ENCODE measurements at places on chromosomes 2 and 18.
A peak's percentile ranks its signal among the peaks of the same experiment; 100 is the strongest.

DNA sequence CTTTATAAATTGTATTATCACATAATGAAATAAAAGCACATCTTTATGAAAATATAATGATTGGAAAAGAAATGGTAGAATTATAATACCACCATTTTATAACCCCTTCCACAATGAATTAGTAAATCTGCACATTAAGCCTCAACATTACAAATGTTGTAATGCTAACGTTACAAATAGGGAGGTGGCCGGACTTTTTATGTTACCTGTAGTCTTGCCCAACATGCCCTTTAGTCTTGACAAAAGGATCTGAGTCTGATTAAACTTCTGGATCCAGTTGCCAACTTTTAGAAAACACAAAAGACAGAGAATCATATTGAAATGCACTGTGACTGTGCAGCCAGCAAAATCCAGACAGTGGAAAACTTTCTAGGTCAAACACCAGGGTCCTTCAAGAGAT, 617.3 kb downstream of the KCNJ3 start:
- no peak for DNase-seq

DNA sequence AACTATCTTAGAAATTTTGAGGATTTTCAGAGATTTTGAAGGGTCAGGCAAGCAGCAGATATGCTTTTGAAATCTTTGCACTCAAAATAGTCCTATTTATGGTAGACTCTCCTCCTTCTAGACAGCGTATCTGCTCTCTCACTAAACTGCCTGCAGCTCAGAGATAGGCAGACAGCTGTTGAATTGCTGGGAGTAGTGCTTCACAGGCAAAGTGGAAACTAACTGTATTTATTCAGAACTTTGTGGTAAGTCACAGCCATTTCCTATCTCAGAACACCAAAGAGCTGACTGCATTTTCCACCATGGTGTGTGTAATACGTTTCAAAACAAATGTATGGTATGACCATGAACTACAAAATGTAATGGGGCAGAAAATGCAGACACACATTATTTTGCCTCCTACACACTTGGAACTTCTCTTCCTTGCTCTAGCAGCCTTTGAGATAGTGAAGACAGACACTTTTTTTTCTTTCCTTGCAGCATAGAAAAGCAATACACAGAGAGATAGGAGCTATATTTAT, 352.4 kb downstream of the LRP1B start:
- DNase-seq = no peak

GRCh38 chr2:16047701-16048100, 107.4 kb downstream of the MYCN start:
- no peak for DNase-seq

DNA sequence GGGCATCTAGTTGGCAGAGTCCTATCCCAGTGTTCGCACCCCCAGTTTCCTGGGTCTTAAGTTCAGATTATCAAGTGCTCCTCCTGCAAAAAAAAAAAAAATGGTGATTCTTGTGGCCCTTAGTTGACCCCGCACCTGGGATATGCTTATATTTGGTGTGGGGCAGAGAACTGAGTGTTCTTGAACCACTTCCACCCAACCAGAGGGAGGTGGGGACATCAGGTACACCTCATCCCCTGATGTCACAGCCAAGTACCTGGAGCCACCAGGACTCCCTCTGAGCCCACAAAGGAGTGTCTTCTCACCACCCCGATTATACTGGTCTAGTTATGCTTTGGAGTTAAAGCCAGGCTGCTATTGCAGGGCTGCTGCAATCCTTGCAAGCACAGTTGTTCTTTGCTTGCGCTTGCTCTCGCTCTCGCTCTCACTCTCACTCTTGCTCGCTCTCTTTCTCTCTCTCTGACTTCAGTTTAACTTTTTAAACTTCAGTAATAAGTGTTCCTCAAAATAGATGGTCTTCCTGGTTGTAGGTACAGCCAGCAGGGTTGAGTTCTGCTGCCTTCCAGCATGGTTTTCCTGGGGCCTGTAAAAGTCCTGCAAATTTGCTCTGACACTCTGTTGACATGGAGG, 265.7 kb downstream of the NEDD4L start:
- no peak for DNase-seq

DNA sequence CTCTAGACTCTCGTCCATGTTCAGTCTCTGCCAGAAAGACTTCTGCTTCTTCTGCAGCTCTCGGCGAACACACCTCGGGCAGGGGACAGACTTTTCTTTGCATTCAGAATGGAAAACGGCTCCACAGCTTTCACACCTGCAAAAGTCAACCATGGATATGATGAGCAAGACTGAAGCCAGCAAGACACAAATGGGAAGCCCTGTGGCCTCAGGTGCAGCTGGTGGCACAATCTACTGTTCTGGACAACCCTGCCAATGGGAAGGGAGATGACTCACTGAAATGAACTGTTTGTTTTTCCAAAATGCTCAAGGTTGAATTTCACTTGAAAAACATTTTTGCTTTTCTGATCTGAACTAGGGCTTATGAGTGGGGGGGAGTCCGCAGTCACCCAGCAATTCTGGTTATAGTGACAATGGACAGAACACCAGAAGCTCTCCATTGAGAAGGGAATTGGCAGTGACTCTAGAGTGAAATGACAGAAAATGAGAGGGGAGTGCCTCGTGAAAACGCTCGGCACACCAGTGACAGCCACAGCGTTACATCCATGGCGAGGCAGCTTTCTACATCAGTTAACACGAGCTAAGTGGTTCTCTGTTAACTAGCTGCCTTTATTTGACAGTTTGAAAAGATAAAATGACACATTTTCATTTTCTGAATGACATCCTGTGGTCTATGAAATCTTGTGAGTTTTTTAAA, 58.8 kb upstream of the FZD5 start:
- DNase-seq = no peak

- DNase-seq = peak; percentile 81
Observed at GRCh38 chr2:109348671-109349502, 219.9 kb downstream of the SH3RF3 start.

GRCh38 chr2:160010361-160011145, 51.9 kb downstream of the PLA2R1 start:
- DNase-seq = no peak

- no peak for DNase-seq
Observed at GRCh38 chr2:128783193-128783671, 464.6 kb upstream of the HS6ST1 start.

- peak; percentile 55 for DNase-seq
Observed at GRCh38 chr2:70087702-70088597, 673 bp downstream of the PCBP1 start.

- peak; percentile 87 for DNase-seq
Observed at GRCh38 chr2:39141334-39142271, 20.8 kb upstream of the SOS1 start.

DNA sequence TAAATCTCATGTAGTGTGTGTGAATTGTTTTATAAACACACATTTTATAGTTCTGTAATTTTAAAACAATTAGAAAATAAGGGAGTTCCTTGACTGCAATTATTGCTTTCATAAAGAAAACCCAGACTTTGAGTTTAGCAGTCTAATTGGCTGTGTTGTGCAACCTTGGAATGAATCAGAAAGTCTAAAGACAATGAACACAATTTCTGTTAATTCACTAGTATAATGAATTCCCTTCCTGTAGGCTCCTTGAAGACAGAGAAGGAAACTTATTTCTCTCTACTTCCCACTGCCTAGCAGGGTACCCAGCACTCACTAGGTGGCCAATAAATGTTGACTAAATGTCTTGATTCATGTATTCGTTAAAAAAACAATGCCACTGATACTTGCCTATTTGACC, 79.9 kb downstream of the ANTXR1 start:
- DNase-seq = no peak

DNA sequence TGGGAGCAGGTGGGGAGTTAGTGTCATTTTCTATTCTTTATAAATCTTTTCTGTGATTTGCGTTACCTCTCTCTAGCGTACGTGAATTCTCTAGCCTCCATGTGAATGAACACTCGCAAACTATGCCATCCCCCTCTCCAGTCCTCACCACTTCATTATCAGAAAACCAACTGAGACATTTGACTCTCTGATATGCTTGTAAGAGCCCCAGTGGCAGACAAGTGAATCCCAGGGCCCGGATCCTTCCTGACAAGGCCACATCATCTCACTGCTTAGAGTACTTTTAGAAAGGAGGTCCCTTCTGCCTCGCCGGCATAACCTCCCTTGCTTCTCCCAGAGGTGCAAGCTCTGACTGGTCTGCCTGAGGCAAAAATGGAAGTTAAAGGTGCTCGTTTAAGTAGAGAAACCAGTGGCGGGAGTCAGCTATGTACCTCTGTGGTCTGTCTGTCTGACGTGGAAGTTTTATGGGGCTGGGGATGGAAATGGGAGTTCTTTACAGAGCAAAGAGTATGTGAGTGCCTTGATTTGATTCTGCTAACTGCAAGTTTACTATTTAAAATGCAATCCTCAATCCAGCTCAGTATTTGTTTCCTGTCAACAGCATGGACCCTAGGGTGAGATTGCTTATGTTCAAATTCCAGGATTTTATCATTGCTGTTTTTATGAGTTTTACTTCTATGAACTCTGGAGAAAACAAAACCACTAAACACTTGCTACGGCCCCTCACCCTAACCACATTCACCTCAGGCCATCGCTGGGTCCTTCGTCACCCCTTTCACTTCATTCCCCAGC, 114.9 kb upstream of the MSTN start:
- no peak for DNase-seq

- no peak for DNase-seq
Observed at GRCh38 chr2:67290451-67291290, 106.5 kb upstream of the ETAA1 start.

GRCh38 chr2:239262484-239263230, 138.2 kb downstream of the HDAC4 start:
- no peak for DNase-seq

- DNase-seq = no peak
Observed at GRCh38 chr18:79862562-79862961, 64.8 kb downstream of the KCNG2 start.

DNA sequence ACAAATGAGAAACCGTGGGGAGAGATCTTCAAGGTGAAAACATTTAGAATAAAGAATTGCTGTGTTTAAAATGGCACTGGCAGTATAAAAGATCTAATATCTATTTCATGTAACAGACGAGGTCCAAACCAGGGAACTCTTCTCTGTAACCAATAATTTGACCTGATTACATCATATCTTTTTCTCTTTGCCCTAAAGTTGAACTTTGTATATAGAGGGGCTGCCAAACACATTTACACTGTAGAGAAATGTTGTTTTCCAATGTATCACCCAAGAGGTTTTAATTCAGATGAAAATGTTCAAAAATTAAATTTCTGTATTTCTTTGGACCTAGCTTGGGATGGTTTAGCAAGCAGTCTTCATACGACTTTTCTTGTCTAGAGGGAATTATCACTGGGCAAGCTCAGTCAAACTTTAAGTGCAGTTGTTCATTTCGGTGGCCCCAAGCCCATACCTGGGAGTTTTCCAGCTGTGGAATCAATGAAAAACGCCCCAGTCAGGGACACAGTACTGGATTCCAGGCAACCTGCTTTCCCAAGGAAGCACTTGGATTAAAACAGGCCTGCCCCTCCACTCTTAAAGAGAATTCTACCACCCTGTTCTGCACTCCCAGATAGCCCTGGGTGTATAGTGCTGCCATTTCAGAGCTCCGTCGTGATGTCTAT, 208.5 kb upstream of the FN1 start:
- DNase-seq = no peak

DNA sequence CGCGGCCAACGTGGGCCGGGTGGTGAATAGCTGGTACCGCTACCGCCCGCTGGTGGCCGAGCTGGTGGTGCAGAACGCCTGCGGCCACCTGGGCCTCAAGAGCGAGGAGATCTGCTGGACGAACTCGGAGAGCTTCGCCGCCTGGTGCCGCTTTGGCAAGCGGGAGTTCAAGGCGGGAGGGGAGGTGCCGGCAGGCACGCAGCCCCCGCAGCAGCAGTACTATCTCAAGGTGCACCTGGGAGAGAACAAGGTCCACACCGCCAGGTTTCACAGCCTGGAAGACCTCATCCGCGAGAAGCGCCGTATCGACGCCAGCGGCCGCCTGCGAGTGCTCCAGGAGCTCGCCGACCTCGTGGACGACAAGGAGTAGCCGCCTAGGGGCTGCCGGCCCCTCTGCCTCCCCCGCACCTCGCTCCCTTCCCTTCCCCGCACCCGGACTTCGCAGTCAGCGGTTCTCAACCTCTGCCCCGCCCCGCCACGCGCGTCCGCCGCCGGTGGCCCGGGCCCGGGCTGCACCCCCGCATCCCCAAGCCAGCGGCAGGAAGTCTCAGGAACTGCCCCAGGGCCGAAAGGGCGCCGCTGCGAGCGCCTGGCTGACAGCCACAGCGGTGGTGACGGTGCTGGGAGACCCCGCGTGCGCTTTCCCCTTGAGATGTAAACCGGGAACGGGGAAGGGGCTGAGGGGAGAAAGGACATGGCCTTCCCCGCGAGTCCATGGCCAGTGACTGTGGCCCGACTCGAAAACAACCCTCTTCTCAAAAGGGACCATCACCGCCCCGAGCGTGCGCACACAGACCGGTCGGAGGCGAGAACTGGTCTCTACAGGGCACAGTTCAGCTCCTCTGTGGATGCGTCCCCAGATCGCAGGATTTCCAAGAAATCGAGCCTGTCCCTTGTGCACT, 2.2 kb downstream of the LRATD1 start:
- DNase-seq = no peak

GRCh38 chr18:47996091-47996541, 65.7 kb upstream of the SMAD2 start:
- DNase-seq = no peak

- no peak for DNase-seq
Observed at GRCh38 chr2:107627164-107627563, 199.5 kb upstream of the RGPD4 start.

DNA sequence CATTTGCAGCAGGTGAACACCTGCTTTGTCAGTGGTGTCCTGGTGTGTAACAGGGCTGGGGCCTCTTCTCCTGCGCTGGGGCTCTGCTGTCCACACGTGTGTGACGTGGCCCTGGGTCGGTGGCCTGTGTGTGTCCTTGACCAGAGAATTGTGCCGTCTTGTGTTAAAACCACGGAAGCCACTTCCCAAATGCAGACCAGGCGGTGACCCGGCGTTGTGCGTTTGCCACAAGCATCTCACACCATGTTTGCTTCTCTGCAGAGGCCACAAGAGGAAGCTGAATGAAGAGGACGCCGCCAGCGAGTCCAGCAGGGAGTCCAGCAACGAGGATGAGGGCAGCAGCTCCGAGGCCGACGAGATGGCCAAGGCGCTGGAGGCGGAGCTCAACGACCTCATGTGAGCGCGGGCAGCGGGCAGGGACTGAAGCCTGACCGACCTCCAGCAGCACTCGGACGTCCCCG, 44.3 kb upstream of the KCNG2 start:
- peak; percentile 6 for DNase-seq

DNA sequence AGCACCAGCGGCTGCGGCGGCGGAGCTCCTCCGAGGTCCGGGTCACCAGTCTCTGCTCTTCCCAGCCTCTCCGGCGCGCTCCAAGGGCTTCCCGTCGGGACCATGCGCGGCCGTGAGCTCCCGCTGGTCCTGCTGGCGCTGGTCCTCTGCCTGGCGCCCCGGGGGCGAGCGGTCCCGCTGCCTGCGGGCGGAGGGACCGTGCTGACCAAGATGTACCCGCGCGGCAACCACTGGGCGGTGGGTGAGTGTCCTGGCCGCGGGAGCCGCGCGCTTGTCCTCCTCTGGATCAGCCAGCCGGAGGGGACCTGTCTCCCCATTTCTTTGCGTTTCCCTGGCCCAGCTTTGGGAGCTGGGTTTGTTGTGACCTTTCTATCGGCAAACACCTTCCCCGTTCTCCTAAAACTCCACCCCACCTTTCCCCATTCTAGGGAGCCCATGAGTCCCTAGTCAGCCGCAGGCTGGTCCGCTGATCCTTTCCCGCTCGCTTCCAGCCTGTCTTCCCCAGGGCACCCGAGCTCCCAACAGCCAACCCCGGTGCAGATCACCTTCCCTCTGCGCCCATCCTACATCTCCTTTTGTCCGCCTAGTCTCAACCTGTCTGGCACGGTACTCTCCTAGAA, 316 bp downstream of the GRP start:
- no peak for DNase-seq

All from T-helper 1 cell (primary cell).